ENCODE measurements at places on chromosomes 6 and 20. TPM values are rescaled to one million over a fixed set of nuclear protein-coding genes. Genes with fewer than 3 reads are reported as not detected.

The TPMT gene
- polyA plus RNA-seq, result 14.9 TPM

The MATN4 gene
- not detected for polyA plus RNA-seq

The WFDC6 gene
- not detected for polyA plus RNA-seq

The VWA7 gene
- polyA plus RNA-seq, result 2.5 TPM

The BMP6 gene
- polyA plus RNA-seq, result not detected

The KIF6 gene
- 0.22 TPM for polyA plus RNA-seq

- H3K27me3 ChIP-seq, result peaks cover 10% of the 10 kb centered on the region
- peak overlapping the region; percentile 61 for H3K4me3 ChIP-seq
- no peaks in the 10 kb centered on the region for H3K36me3 ChIP-seq
- peak; percentile 23 for DNase-seq
Observed at GRCh38 chr6:116371120-116371917, 572 bp downstream of the DSE start.

DNA sequence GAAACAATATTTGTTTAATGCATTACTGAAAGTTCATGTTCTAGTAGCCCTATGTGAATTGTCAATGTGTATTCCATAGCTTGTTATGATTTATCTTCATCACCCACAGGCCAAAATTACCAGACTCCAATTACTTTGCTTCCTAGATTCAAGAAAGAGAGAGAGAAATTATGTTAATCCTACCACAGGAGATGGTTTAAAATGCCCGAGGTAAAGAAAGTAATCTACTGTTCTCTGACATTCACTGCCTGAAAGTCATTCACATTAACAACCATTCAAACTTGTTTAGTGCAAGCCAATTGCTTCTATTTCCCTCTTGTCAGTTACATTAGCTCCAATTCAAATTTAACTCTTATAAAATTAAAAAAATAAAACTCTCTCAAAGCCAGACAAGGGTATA, 260.4 kb upstream of the THEMIS start:
- H3K4me3 ChIP-seq, result no peak overlapping the region
- no peak for DNase-seq
- no peaks in the 10 kb centered on the region for H3K36me3 ChIP-seq
- H3K27me3 ChIP-seq, result no peaks in the 10 kb centered on the region

GRCh38 chr6:137095651-137096238, 51.0 kb upstream of the IL20RA start:
- H3K4me3 ChIP-seq, result no peak overlapping the region
- no peaks in the 10 kb centered on the region for H3K27me3 ChIP-seq
- no peaks in the 10 kb centered on the region for H3K36me3 ChIP-seq
- H3K4me1 ChIP-seq, result peaks cover 4% of the 10 kb centered on the region
- no peak for DNase-seq
- H3K27ac ChIP-seq, result no peak overlapping the region

DNA sequence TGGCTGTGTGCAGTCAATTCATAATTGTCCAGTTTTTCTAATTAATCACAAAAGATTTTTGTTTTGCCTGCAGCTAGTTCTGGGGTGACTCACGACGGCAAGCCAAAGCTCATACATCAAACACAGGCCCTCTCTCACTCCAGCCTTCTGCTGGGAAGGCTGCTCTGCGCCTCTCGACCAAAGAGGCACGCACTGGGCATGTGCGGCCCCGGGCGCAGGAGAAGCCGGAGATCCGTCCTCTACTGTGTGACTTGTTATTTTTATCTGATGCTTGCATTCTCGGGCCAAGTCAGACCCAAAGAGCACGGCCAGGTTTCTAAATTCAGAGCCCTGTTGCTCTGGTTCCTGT, 98.5 kb downstream of the TFAP2A start:
- H3K27me3 ChIP-seq, result no peaks in the 10 kb centered on the region
- no peaks in the 10 kb centered on the region for H3K36me3 ChIP-seq
- no peak overlapping the region for H3K4me3 ChIP-seq
- no peak overlapping the region for H3K27ac ChIP-seq
- no peak for DNase-seq

GRCh38 chr20:62370115-62370806, 3.1 kb upstream of the LAMA5 start:
- no peak overlapping the region for H3K27ac ChIP-seq
- no peak for DNase-seq
- no peaks in the 10 kb centered on the region for H3K36me3 ChIP-seq
- no peak overlapping the region for H3K4me3 ChIP-seq

GRCh38 chr6:33947916-33948594, 144.3 kb upstream of the MLN start:
- H3K27me3 ChIP-seq, result no peaks in the 10 kb centered on the region
- H3K36me3 ChIP-seq, result no peaks in the 10 kb centered on the region
- H3K4me1 ChIP-seq, result no peaks in the 10 kb centered on the region

DNA sequence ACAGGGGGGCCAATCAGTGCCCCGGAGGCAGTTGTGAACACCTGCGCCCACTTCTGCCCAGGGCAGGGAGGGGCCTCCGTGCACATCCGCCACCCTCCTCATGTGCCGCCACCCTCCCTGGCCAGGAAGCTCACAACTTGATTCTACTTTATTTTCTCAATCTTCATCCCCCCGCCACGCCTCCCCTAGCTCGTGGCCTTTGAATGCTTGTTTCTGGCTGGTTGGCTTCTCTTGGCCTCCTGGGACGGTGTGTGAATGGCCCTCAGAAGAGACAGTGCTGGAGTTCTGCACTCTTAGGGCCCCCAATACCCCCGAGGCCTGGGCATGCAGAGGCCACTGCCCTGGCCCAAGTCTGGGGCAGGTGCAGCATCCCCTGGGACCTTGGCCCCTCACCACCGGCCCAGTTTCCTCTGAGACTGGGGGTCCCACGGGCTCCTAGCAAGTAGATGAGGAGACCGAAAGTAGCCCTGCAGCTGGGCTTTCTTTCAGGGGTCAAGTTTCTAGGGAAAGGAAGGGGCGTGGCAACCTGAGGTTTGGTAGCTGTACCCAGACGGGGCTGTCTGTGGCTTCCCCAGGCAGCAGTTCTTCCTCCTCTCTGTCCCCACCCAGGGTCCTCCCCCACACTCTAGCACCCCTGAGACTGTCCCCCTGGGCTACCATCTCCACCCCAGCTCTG, 1.3 kb downstream of the RGS19 start:
- peaks cover 7% of the 10 kb centered on the region for H3K36me3 ChIP-seq
- H3K27me3 ChIP-seq, result no peaks in the 10 kb centered on the region
- DNase-seq, result peak; percentile 70
- H3K4me1 ChIP-seq, result peaks cover 32% of the 10 kb centered on the region
- H3K4me3 ChIP-seq, result peak overlapping the region; percentile 81
- H3K27ac ChIP-seq, result peak overlapping the region; percentile 81

DNA sequence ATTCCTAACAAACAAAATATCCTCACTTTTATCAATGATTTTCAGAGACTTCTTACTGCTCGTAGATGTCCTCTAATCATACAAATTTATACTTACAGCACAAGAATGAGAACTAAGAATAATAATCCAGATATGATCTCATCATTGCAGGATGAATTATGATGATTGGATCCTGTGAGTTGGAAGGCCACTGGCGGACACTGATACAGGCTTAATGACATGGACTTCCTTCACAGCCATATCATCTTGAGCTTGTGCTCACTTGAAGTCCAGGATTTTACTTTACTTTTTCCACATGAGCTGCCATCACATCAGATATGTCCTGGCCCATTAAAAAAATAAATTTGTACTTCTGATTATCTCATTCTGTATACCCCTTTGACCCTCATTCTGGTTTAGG, 94.3 kb downstream of the NKAIN2 start:
- H3K36me3 ChIP-seq, result no peaks in the 10 kb centered on the region
- H3K4me1 ChIP-seq, result no peaks in the 10 kb centered on the region
- H3K27me3 ChIP-seq, result no peaks in the 10 kb centered on the region
- H3K27ac ChIP-seq, result no peak overlapping the region

DNA sequence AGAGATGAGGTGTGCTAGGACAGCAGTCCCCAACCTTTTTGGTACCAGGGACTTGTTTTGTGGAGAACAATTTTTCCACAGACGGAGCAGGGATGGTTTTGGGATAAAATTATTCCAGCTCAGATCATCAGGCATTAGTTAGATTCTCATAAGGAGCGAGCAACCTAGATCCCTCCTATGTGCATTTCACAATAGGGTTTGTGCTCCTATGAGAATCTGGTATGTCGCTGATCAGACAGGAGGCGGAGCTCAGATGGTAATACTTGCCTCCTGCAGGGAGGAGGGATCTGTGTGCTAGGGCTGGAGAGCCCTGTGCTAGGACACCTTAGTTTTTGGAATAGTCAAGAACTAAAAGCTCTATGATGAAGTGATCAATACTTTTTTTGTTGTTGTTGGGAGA, 2.5 kb downstream of the SMIM13 start:
- no peak overlapping the region for H3K27ac ChIP-seq
- no peaks in the 10 kb centered on the region for H3K27me3 ChIP-seq
- no peak overlapping the region for H3K4me3 ChIP-seq
- no peaks in the 10 kb centered on the region for H3K36me3 ChIP-seq

GRCh38 chr6:87261534-87261933, 60.9 kb upstream of the SMIM8 start:
- H3K36me3 ChIP-seq, result peaks cover 5% of the 10 kb centered on the region
- no peaks in the 10 kb centered on the region for H3K4me1 ChIP-seq
- H3K27ac ChIP-seq, result no peak overlapping the region
- no peak overlapping the region for H3K4me3 ChIP-seq
- DNase-seq, result no peak

GRCh38 chr6:49553384-49553783, 2.9 kb downstream of the C6orf141 start:
- H3K27me3 ChIP-seq, result peaks cover 3% of the 10 kb centered on the region
- DNase-seq, result no peak
- no peak overlapping the region for H3K4me3 ChIP-seq
- H3K4me1 ChIP-seq, result no peaks in the 10 kb centered on the region
- H3K36me3 ChIP-seq, result no peaks in the 10 kb centered on the region
- H3K27ac ChIP-seq, result no peak overlapping the region

DNA sequence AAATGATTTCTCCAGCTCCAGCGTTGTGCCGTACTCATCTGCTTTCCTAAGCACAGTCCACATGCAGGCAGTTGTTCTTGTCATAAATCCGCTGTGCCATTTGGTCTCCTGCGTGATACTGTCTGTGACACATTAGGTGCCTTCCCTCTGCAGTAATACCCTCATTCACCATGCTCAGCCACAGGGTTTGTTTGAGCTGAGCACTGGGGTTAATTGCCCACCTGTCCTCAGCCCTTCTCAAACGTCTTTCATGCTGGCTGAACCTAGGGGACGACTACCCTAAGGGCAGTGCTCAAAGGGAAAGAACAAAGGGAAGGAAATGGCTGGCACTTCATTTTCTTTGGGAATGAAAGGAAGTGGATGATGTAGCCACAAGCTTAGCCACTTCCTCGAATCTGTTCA, 64.2 kb upstream of the MYLIP start:
- no peaks in the 10 kb centered on the region for H3K4me1 ChIP-seq
- H3K4me3 ChIP-seq, result no peak overlapping the region
- H3K36me3 ChIP-seq, result no peaks in the 10 kb centered on the region
- no peak for DNase-seq
- H3K27ac ChIP-seq, result no peak overlapping the region

DNA sequence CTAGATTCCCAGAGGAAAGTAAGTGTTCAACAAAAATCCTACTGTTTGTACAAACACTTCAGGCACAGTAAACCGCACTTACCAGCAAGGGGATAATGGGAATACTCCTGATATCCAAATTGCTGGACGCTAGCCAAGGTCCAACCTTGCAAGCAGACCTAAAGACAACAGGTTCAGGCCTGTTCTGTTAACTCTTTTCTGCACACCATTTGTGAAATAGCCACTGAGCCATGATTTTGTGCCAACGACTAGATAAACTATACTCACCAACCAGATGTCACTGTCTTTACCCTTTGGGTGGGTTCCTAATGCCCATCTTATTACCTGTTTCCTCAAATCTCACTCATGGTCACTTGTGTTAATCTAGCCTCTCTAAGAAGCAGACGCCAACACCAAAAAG, 43.5 kb downstream of the GOPC start:
- H3K4me3 ChIP-seq, result no peak overlapping the region
- no peaks in the 10 kb centered on the region for H3K27me3 ChIP-seq
- no peak for DNase-seq
- no peaks in the 10 kb centered on the region for H3K4me1 ChIP-seq
- no peaks in the 10 kb centered on the region for H3K36me3 ChIP-seq

DNA sequence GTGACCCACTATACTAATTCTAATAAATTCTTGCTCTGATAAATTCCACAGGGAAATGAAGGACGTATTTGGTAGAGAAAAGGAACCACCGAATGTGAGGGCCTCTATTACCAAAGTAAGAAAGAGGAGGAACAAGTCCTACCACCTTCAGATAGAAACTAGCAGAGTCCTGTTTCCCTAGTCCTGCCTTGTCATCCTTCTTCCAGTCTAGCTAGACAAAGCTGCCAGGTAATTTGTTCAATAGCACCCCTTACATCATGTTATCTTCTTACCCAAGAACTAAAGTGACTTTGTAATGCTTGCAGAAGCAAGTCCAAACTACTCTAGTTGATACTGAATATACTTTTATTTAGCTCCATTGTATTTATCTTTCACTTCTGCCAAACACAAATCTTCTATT, 29.3 kb upstream of the FAM83B start:
- H3K4me3 ChIP-seq, result no peak overlapping the region
- H3K27ac ChIP-seq, result no peak overlapping the region
- H3K27me3 ChIP-seq, result no peaks in the 10 kb centered on the region
- H3K4me1 ChIP-seq, result no peaks in the 10 kb centered on the region
- no peaks in the 10 kb centered on the region for H3K36me3 ChIP-seq

GRCh38 chr6:70684794-70685493, 17.3 kb downstream of the SMAP1 start:
- no peak overlapping the region for H3K27ac ChIP-seq
- DNase-seq, result no peak
- H3K36me3 ChIP-seq, result no peaks in the 10 kb centered on the region
- no peaks in the 10 kb centered on the region for H3K27me3 ChIP-seq

DNA sequence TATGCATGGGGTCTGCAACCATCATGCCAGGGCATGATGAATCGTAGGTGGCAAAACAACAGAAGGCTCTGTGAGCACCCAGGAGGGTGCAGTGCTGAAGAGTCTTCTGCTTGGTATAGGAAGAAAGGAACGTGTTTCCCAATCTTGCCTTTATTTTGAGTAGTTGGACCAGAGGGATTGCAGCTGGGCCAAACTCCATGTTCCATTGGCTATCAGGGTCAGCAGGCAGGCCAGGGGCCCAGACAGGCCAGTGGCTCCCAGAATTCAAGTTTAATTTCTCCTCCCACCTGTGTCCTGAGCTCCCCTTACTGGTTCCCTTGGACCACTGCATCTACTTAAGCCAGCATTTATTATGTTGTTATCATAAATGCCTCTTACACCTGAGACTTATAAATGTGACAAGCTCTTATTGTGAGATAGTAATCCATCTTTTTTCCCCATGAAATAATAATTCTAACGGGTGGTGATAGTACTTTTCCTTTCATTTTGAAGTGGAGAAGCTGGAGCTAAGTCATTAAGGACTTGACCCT, 918 bp upstream of the TRIM38 start:
- H3K27me3 ChIP-seq, result no peaks in the 10 kb centered on the region
- peaks cover 73% of the 10 kb centered on the region for H3K4me1 ChIP-seq
- H3K4me3 ChIP-seq, result peak overlapping the region; percentile 84

All from CD8-positive, alpha-beta memory T cell (primary cell).